PC-9 (cell line): ENCODE measurements at places on chromosomes 2 and 18. TPM values are rescaled to one million over a fixed set of nuclear protein-coding genes. Genes with fewer than 3 reads are reported as not detected.

The AQP12B gene
- not detected in 2 replicates for total RNA-seq

The TMEM87B gene
- 20.1 and 24.4 TPM in 2 replicates for total RNA-seq

The ABCG5 gene
- not detected in 2 replicates for total RNA-seq

The KIAA2012 gene
- not detected in 2 replicates for total RNA-seq

The GPR45 gene
- total RNA-seq: not detected in 2 replicates

The HRH4 gene
- 0.18 TPM in 1 of 2 replicates, not detected in the other for total RNA-seq

The PHLPP1 gene
- 21.1 and 21.3 TPM in 2 replicates for total RNA-seq

The POTEJ gene
- total RNA-seq: not detected in 2 replicates

The CCDC178 gene
- total RNA-seq: not detected in 2 replicates

The NYAP2 gene
- total RNA-seq: 0.30 and 0.65 TPM in 2 replicates

The TMEM247 gene
- not detected in 2 replicates for total RNA-seq

The DOK6 gene
- not detected in 2 replicates for total RNA-seq

The SLC4A5 gene
- 1.2 TPM in 1 of 2 replicates, not detected in the other for total RNA-seq

The ORC2 gene
- total RNA-seq: 34.0 and 43.3 TPM in 2 replicates

The CD207 gene
- not detected in 2 replicates for total RNA-seq

The TMEM37 gene
- 1.2 TPM in 2 replicates for total RNA-seq

The FBXO41 gene
- total RNA-seq: 16.4 and 25.8 TPM in 2 replicates

The MEIS1 gene
- 5.4 and 9.1 TPM in 2 replicates for total RNA-seq

The KLHL14 gene
- not detected in 2 replicates for total RNA-seq

The C2orf66 gene
- total RNA-seq: 0.22 TPM in 1 of 2 replicates, not detected in the other

The HTR2B gene
- total RNA-seq: not detected in 2 replicates

The NCKAP5 gene
- total RNA-seq: not detected in 2 replicates

The IL36B gene
- not detected in 2 replicates for total RNA-seq

The MLPH gene
- 237 and 283 TPM in 2 replicates for total RNA-seq

The DLGAP1 gene
- total RNA-seq: 0.13 TPM in 1 of 2 replicates, not detected in the other

The LRP1B gene
- total RNA-seq: 1.7 and 2.9 TPM in 2 replicates

The HJURP gene
- 109 TPM in 2 replicates for total RNA-seq

The SLC5A6 gene
- 49.0 and 70.0 TPM in 2 replicates for total RNA-seq

The LHCGR gene
- total RNA-seq: not detected in 2 replicates

The CYP1B1 gene
- 36.3 and 39.4 TPM in 2 replicates for total RNA-seq

The CRACDL gene
- total RNA-seq: 29.6 and 33.7 TPM in 2 replicates

The DOCK10 gene
- total RNA-seq: 28.9 and 33.6 TPM in 2 replicates

The COL4A4 gene
- total RNA-seq: 5.6 and 6.0 TPM in 2 replicates

The ACTG2 gene
- total RNA-seq: not detected in 2 replicates

The ALK gene
- not detected in 2 replicates for total RNA-seq

The IL1RL1 gene
- total RNA-seq: 0.55 and 1.7 TPM in 2 replicates

The ESCO1 gene
- 10.8 and 11.3 TPM in 2 replicates for total RNA-seq

The MFSD2B gene
- 0.78 and 1.1 TPM in 2 replicates for total RNA-seq

The GPAT2 gene
- total RNA-seq: 9.1 and 11.0 TPM in 2 replicates

The SETBP1 gene
- total RNA-seq: 8.3 and 9.0 TPM in 2 replicates

The TRPM8 gene
- 0.48 and 2.1 TPM in 2 replicates for total RNA-seq

The FOXD4L1 gene
- 0.28 and 0.43 TPM in 2 replicates for total RNA-seq

The FAM161A gene
- total RNA-seq: 8.4 and 12.2 TPM in 2 replicates

The ADRA2B gene
- total RNA-seq: 0.26 and 0.55 TPM in 2 replicates

The MOCOS gene
- 22.7 and 30.4 TPM in 2 replicates for total RNA-seq
